Ureter (tissue), 1 donor: ENCODE measurements at places on chromosomes 6 and 20.

DNA sequence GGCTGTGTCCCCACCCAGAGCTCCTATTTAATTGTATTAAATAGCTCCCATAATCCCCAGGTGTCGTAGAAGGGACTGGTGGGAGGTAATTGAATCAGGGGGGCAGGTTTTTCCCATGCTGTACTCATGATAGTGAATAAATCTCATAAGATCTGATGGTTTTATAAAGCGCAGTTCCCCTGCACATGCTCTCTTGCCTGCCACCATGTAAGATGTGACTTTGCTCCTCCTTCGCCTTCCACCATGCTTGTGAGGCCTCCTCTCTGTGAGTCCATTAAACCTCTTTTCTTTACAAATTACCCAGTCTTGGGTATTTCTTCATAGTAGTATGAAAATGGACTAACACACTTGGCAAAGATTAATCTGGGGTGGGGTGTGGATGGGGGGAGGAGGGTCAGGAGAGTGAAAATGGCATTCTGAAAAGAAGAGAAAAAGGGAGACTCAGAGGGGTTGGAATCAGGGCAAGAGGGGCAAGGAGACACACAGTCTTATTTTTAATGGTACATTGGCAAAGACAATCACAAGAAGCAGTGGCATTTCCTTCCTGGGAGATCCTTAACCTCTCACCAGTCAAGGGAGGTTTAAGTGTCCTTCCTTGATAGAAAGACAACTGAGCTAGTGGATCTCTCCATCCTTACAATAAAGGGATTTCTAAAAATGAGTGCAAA lies 37.5 kb upstream of the NOX3 start:
- no peak for DNase-seq

GRCh38 chr20:9809271-9809670 lies 29.6 kb downstream of the PAK5 start:
- DNase-seq = no peak

- no peak for DNase-seq
Measured at GRCh38 chr20:41261260-41261659, 56.3 kb downstream of the ZHX3 start.

- DNase-seq = no peak
Measured at GRCh38 chr6:66210964-66211363, 503.9 kb upstream of the EYS start.

GRCh38 chr20:52410182-52410647 lies 218.6 kb upstream of the ZFP64 start:
- no peak for DNase-seq

DNA sequence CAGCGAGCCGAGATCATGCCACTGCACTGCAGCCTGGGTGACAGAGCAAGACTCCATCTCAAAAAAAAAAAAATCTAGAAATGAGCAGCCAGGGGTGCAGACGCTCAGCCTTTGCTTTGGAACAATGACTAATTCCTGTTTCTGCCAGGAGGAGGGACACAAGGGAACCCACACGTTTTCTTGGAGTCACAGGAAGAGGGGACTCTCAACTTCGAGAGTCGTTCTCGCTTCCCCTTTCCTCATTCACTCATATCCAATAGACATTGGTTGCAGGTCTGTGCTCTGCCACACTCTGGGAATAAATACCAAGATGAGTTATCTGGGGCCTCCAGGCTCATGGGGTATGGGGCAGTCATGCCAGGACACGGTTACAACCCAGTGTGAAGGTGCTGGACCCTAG lies 91.5 kb upstream of the RREB1 start:
- no peak for DNase-seq

DNA sequence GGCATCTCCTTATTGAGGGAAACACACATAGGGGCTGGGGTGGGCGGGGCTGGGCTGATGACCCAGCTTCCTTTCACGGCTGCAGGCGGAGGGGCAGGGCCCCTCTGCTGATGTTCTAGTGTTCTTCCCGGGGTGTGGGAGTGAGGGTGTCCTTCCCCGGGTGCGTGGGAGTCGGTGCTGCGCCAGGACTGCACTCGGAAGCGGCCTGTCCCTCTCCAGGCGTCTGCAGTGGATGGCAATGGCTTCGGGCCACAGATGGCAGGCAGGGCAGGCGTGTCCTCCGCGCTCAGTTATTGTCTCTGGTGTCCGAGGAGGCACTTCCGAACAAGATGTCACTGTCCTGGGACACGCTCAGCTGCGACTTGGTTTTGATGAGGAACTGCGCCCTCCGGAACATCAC lies 19.2 kb downstream of the KCNG1 start:
- DNase-seq = no peak

- DNase-seq = peak; percentile 66
Measured at GRCh38 chr6:29631860-29632731, 887 bp downstream of the GABBR1 start.

GRCh38 chr20:56343861-56344381 lies 14.9 kb upstream of the FAM210B start:
- DNase-seq = peak; percentile 51

DNA sequence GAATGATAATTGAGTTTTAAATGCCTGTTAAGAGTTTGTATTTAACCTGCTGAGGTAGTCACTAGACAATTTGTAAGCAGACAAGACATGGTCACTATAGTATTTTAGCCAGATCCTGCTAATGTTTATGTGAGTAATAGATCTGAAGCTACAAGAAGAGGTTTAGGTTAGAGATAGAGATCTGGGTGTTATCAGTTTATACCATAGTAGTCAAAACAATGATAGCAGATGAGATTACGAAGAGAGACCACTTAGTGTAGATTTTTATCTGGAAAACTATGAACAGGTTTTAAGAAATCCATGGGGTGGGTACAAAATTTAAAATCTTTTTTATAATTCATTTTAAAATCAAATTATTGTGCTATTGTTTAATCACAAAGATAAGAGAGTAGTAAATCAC lies 47.5 kb downstream of the PHIP start:
- DNase-seq = no peak

- no peak for DNase-seq
Measured at GRCh38 chr6:167139761-167140160, 16.9 kb downstream of the CCR6 start.

DNA sequence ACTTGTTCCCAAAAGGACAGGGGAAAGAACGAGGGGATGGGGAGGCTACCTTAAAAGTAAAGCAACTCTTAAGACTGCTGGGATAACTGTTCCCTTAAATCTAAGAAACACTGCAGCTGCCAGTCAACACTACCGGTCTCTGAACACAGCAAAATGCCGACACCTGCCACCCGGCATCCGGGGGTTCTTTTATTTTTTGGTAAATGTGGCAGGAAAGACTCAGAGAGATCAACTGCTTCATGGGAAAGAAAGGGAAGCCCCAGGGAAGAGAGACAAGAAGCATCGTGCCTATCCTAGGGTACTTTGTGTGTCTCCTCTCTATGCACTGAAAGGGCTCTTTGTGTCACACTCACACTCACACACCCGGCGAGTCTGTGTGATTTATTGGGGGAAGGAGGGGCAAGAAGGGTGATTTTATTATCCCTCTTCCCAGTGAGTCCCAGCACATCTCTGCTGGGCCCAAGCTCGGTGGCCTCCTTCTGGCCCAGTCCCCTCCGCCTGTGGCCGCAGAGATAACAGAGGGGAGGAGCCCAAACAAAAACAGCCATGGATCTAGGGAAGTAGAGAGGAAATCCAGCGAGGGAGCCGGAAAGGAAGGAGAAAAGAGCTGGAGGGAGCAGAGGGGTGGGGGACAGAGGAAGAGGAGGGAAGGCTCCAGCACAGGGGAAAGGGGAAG lies 1.4 kb downstream of the FYN start:
- no peak for DNase-seq

DNA sequence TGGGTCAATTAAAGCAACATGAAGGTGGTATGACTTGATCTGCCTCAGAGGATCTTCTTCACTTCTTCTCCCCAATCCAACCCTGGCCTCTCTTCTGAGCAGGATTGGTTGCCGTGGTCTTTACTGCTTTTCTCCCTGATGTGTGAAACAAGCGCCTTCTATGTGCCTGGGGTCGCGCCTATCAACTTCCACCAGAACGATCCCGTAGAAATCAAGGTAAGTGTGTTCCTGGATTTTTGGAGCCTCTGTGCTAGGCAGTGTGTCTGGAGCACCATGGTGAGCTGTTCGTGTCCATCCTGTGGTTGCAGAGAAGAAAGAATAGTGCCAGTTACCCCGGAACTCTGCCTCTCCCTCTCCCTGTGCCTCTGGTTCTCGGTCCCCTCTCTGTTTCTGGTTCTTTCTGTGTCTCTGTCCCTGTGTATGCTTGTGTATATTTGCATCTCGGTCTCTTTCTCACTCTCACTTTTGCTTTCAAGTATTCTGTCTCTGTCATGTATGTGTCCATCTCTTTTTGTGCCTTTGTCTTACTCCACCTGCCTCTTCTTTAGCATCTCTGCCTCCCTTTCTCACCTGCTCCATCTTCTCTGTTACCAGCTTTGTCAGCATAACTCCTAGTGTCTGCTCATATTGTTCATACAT lies 23.5 kb downstream of the TM9SF4 start:
- DNase-seq = no peak

- DNase-seq = no peak
Measured at GRCh38 chr6:13641315-13641714, 26.2 kb downstream of the NOL7 start.

DNA sequence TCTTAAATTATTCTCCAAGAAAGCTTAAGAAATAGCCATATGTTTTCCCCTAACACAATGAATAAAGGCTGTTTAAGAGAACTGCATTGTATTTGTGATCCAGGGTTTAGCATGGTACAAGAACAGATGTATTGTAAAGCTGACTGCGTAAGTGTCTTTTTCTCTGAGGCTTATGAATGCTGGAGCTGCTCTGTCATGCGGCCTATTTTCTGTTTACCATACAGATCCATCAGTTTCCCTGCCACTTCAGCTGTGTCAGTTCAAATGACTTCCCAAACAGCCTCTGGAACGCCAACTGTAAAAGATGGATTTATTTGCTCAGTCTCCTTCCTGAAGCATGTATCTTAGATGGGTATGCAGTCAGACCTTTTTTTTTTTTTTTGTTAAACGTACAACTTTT lies 419.3 kb upstream of the HS3ST5 start:
- no peak for DNase-seq

DNA sequence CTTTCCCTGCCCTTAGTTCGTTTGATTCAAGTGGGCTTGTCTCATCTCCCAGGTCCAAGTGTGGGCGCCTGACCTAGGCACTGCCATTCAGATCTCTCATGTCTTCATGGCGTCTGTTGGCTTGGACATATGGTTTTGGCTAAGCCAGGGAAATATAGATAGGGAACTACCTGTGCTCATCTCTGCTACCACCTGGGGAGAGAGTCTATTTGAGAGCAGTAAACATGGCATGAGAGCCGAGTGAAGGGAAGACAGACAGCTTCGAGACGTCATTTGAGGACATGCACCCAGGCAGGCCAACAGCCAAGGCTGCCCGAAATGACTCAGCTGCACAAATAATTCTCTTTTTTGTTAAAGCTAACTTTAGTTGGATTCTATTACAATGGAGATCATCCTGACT lies 370.7 kb upstream of the AGPAT4 start:
- no peak for DNase-seq

- no peak for DNase-seq
Measured at GRCh38 chr6:146856296-146856695, 257.5 kb downstream of the ADGB start.

DNA sequence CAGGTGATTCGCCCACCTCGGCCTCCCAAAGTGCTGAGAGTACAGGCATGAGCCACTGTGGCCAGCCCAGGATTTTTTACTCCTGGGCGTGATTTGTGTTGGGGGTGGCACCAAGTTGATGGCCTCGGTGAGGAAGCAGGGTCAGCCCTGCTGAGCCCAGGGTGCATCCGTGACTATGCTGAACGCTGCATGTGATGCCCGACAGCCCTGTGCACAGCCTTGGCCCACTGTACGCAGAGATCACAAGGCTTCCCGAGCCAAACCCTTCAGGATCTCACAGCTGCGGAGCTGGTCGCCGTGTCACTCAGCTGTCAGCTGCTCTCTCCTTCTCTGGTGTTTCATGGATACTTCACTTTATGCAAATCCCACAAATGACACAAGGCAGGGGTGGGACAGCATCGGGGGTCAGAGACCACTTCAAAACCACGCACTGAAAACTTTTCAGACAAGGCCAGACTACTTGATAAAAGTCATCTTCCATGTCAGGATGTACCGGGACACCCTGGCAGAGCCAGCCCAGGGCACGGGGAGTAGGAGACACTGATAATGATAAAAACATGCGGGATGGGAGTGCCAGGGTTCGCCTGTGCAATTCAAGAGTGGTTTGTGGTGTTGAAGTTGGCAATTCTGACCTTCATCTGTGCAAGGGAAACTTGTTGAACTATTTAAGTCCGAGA lies 31.2 kb upstream of the RPS6KA2 start:
- DNase-seq = no peak

- DNase-seq = no peak
Measured at GRCh38 chr6:100217225-100218012, 223.4 kb upstream of the MCHR2 start.

GRCh38 chr6:167141667-167142432 lies 15.9 kb downstream of the GPR31 start:
- no peak for DNase-seq

GRCh38 chr6:26521600-26522391 lies 16.4 kb upstream of the HMGN4 start:
- peak; percentile 77 for DNase-seq

- no peak for DNase-seq
Measured at GRCh38 chr20:54339093-54339492, 131.2 kb downstream of the PFDN4 start.

GRCh38 chr20:47262365-47263013 lies 94.0 kb downstream of the ZMYND8 start:
- DNase-seq = no peak

DNA sequence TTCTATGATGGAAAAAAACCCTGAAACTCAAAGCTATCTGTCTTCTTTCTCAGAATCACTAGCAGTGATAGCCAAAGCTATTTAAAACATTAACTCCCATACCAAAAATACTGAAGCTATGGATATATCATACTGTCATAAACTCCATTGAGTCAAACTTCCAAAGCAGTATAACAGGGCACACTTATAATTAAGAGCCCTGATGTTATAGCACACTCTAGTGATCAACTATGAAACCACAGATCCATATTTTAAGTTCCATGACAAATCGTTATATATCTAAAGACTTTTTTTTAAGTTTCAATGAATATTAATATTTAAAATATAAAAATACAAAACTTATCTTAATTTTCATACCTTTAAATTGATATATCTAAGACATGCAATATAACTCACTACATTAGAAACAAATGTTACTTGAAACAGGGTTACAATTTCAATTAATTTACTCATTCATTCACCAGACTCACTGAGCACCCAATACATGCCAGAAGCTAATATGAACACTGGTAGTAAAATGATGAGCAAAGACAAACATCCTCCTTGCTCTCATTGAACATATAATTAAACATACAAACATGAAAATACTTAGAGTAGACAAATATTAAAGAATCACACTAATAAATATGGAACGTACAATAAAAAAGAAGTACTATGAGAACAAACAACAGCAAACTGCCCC lies 69.3 kb downstream of the IBTK start:
- no peak for DNase-seq

- DNase-seq = no peak
Measured at GRCh38 chr6:44000164-44000842, 126.9 kb downstream of the MRPL14 start.

- DNase-seq = no peak
Measured at GRCh38 chr6:24865161-24865560, 66.4 kb upstream of the ARMH2 start.

GRCh38 chr6:154550779-154551178 lies 40.3 kb upstream of the CNKSR3 start:
- DNase-seq = no peak
